Fibroblast of lung (primary cell): ENCODE measurements at places on chromosomes 7 and 10. TPM values are rescaled to one million over a fixed set of nuclear protein-coding genes. Genes with fewer than 3 reads are reported as not detected.

- H3K4me1 ChIP-seq: no peaks in the 10 kb centered on the region
- H3K27ac ChIP-seq: no peak overlapping the region
- no peaks in the 10 kb centered on the region for H3K36me3 ChIP-seq
- H3K4me3 ChIP-seq: no peak overlapping the region
- no peaks in the 10 kb centered on the region for H3K27me3 ChIP-seq
Measured at GRCh38 chr7:89798599-89798996, 355.7 kb upstream of the STEAP1 start.

GRCh38 chr10:110233846-110234245 lies 26.4 kb downstream of the MXI1 start:
- H3K36me3 ChIP-seq: no peaks in the 10 kb centered on the region
- no peak overlapping the region for H3K4me3 ChIP-seq
- no peaks in the 10 kb centered on the region for H3K4me1 ChIP-seq
- H3K27ac ChIP-seq: no peak overlapping the region
- DNase-seq: no peak

- no peak overlapping the region for H3K27ac ChIP-seq
- no peaks in the 10 kb centered on the region for H3K4me1 ChIP-seq
- H3K36me3 ChIP-seq: no peaks in the 10 kb centered on the region
Measured at GRCh38 chr10:89837165-89838043, 136.0 kb downstream of the KIF20B start.

DNA sequence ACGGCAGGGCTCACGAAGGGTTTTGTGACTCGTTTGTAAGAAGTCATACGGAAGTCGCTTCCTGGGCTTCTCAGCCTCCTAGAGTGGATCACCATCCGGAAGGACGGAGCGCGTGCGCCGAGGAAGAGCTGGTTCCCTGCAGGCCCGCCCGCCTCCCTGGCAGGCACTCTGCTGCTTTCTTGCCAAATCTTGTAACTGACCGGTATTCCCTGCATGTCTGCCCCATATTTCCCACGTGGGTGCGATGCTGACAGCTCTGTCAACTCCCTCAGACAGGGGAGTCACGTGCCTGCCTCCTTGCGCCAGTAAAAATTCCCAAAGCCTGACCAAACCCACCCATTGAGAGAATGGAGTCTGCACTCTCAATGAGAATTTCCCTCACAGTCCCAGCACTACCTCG lies 12.7 kb downstream of the SHH start:
- peaks cover 28% of the 10 kb centered on the region for H3K27me3 ChIP-seq
- no peak overlapping the region for H3K4me3 ChIP-seq
- H3K27ac ChIP-seq: no peak overlapping the region
- no peaks in the 10 kb centered on the region for H3K4me1 ChIP-seq

GRCh38 chr10:80046629-80047441 lies 31.6 kb upstream of the TMEM254 start:
- peak; percentile 30 for DNase-seq
- H3K27ac ChIP-seq: no peak overlapping the region
- no peak overlapping the region for H3K4me3 ChIP-seq
- H3K27me3 ChIP-seq: peaks cover 5% of the 10 kb centered on the region
- no peaks in the 10 kb centered on the region for H3K36me3 ChIP-seq
- no peaks in the 10 kb centered on the region for H3K4me1 ChIP-seq

- no peaks in the 10 kb centered on the region for H3K27me3 ChIP-seq
- H3K4me3 ChIP-seq: no peak overlapping the region
- no peak overlapping the region for H3K27ac ChIP-seq
- H3K4me1 ChIP-seq: no peaks in the 10 kb centered on the region
- no peaks in the 10 kb centered on the region for H3K36me3 ChIP-seq
- DNase-seq: no peak
Measured at GRCh38 chr7:105365541-105366534, 22.9 kb downstream of the SRPK2 start.

GRCh38 chr10:67790534-67791408 lies 47.2 kb downstream of the DNAJC12 start:
- H3K27ac ChIP-seq: no peak overlapping the region
- DNase-seq: peak; percentile 26
- H3K4me3 ChIP-seq: no peak overlapping the region
- H3K36me3 ChIP-seq: no peaks in the 10 kb centered on the region
- no peaks in the 10 kb centered on the region for H3K4me1 ChIP-seq

DNA sequence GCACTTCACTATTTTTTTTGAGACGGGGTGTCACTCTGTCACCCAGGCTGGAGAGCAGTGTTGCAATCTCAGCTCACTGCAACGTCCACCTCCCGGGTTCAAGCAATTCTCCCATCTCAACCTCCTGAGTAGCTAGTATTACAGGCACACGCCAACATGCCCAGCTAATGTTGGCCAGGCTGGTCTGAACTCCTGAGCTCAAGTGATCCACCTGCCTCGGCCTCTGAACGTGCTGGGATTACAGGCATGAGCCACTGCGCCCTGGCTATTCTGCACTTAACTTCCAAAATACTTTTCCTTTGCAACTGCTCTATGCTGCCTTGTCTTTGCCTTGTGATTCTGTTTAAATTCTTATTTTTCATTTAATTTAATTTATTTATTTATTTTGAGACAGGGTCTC lies 67.0 kb upstream of the ZNF479 start:
- H3K27me3 ChIP-seq: no peaks in the 10 kb centered on the region
- no peak for DNase-seq
- no peak overlapping the region for H3K4me3 ChIP-seq
- H3K36me3 ChIP-seq: no peaks in the 10 kb centered on the region

DNA sequence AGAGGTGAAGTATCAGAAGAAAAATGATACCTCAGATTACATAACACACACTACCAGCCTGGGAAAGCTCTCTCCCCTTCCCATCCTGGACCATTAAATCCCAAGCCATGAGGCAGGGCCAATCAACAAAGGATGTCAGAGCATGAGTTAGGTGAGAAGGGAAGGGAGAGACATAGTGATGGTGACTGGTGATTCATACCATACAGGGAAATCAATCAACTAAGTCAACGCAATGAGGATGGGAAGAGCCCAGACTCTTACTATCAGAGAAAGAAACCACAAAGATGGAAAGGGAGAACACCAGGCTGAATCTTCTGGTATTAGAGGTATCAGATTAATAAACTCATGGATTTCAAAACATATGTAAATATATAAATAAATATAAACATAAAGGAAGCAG lies 185.4 kb downstream of the KMT2E start:
- H3K36me3 ChIP-seq: no peaks in the 10 kb centered on the region
- H3K4me1 ChIP-seq: peaks cover 6% of the 10 kb centered on the region
- peak; percentile 40 for DNase-seq

DNA sequence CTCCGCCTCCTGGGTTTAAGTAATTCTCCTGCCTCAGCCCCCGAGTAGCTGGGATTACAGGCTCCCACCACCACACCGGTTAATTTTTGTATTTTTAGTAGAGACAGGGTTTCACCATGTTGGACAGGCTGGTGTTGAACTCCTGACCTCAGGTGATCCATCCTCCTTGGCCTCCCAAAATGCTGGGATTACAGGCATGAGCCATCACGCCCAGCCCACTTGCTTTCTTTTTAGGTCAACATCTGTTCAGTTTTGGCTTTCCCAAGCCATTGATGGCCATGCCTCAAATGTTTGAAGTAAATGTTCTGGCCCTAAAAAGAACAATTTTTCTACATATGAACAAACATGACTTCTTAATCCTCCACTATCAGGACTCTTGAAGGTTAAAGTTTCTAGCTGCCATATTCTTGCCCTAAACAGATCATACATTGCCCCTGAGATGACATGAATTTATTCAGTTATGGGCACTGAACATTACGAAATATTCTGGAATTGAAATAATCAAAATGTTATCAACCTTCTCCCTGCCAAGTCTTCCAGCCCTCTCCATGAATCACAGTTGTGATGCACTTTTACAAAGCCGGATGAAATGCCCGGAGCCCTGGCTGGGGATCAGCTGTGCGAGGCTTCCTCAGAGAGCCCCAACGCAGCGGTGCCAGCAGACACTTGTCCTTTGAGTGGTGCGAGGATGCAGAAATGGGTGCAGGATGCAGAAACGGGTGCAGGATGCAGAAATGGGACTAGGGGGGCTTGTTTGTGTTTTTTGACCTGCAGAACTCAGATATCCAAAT lies 2.9 kb downstream of the MRLN start:
- H3K4me1 ChIP-seq: no peaks in the 10 kb centered on the region
- no peaks in the 10 kb centered on the region for H3K27me3 ChIP-seq
- DNase-seq: no peak
- no peaks in the 10 kb centered on the region for H3K36me3 ChIP-seq
- no peak overlapping the region for H3K27ac ChIP-seq

DNA sequence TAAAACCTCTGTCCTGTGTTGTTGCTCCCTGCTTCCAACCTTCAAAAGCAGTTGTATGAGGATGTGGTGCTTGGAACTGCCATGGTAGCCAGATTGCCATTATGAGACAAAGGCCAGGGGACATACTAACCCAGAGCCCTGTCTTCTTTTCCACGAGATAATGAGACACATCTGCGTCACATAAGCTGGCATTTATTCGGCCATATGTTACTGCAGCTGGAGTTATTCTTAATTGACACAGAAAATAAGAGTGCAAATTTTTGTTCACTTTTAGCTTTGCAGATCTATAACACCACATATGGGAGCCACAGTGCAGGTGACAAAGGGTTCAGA lies 15.5 kb upstream of the PDLIM1 start:
- H3K27ac ChIP-seq: no peak overlapping the region
- H3K4me1 ChIP-seq: peaks cover 8% of the 10 kb centered on the region
- no peaks in the 10 kb centered on the region for H3K27me3 ChIP-seq
- H3K4me3 ChIP-seq: no peak overlapping the region

- H3K36me3 ChIP-seq: no peaks in the 10 kb centered on the region
- H3K27me3 ChIP-seq: no peaks in the 10 kb centered on the region
- peaks cover 9% of the 10 kb centered on the region for H3K4me1 ChIP-seq
Measured at GRCh38 chr7:81366546-81366945, 403.3 kb downstream of the HGF start.

DNA sequence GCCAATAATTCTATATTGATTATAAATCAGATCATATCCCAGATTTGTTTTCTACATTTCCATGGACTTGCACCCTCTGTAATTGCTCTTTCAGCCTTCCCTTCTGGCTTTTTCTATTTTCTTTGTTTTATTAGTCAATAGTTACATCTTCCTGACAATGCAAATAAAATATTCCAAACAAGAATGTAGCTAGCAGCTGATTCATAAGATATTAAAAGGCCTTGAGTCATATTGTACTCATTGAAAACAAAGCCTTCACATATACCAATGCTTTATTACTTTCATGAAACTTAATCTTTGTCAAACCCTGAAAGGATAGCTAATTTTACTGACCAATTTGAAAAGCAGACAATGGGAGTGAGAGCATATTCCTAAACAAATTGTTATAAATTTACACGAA lies 10.7 kb upstream of the SFMBT2 start:
- no peak overlapping the region for H3K4me3 ChIP-seq
- no peaks in the 10 kb centered on the region for H3K36me3 ChIP-seq
- no peak overlapping the region for H3K27ac ChIP-seq
- H3K27me3 ChIP-seq: no peaks in the 10 kb centered on the region
- no peak for DNase-seq

- peaks cover 2% of the 10 kb centered on the region for H3K36me3 ChIP-seq
- H3K4me3 ChIP-seq: peak overlapping the region; percentile 65
Measured at GRCh38 chr7:74173074-74173473, 1.1 kb upstream of the EIF4H start.

GRCh38 chr10:35635576-35635975 lies 6.5 kb downstream of the FZD8 start:
- no peaks in the 10 kb centered on the region for H3K27me3 ChIP-seq
- peaks cover 3% of the 10 kb centered on the region for H3K4me1 ChIP-seq
- H3K4me3 ChIP-seq: no peak overlapping the region
- no peaks in the 10 kb centered on the region for H3K36me3 ChIP-seq

- no peaks in the 10 kb centered on the region for H3K27me3 ChIP-seq
- no peak overlapping the region for H3K27ac ChIP-seq
- peak; percentile 44 for DNase-seq
- H3K4me3 ChIP-seq: no peak overlapping the region
- no peaks in the 10 kb centered on the region for H3K4me1 ChIP-seq
- no peaks in the 10 kb centered on the region for H3K36me3 ChIP-seq
Measured at GRCh38 chr10:124892031-124892430, 49.9 kb upstream of the ZRANB1 start.

GRCh38 chr10:23070913-23071218 lies 24.5 kb upstream of the MSRB2 start:
- no peak for DNase-seq
- no peaks in the 10 kb centered on the region for H3K4me1 ChIP-seq
- no peak overlapping the region for H3K27ac ChIP-seq
- no peaks in the 10 kb centered on the region for H3K27me3 ChIP-seq

GRCh38 chr7:98616381-98617050 lies 569 bp upstream of the NPTX2 start:
- DNase-seq: no peak
- no peaks in the 10 kb centered on the region for H3K27me3 ChIP-seq
- H3K36me3 ChIP-seq: no peaks in the 10 kb centered on the region
- H3K27ac ChIP-seq: no peak overlapping the region
- no peak overlapping the region for H3K4me3 ChIP-seq

DNA sequence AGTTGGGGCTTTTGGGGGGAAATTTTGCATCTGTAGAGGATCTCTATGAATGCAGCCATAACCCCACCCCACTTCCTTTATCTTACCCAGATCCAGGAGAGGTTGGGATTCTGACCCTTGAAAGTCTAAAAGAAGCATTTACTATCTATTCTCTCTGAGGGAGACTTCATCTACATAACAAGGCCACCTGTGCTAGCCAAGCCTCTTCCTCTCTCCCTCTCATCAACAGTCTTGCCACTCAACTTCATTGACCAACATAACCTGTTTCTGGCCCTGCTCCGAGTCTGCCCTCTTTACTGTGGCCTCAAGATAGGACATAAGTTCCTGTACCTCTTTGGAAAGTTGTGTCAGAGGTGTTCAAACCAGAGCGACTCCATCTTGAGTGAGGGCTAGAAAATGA lies 19.4 kb downstream of the TUBAL3 start:
- no peak overlapping the region for H3K27ac ChIP-seq
- H3K27me3 ChIP-seq: no peaks in the 10 kb centered on the region
- H3K4me1 ChIP-seq: no peaks in the 10 kb centered on the region
- no peak for DNase-seq

GRCh38 chr10:53597835-53598251 lies 825.3 kb upstream of the MBL2 start:
- H3K4me3 ChIP-seq: no peak overlapping the region
- H3K4me1 ChIP-seq: no peaks in the 10 kb centered on the region

DNA sequence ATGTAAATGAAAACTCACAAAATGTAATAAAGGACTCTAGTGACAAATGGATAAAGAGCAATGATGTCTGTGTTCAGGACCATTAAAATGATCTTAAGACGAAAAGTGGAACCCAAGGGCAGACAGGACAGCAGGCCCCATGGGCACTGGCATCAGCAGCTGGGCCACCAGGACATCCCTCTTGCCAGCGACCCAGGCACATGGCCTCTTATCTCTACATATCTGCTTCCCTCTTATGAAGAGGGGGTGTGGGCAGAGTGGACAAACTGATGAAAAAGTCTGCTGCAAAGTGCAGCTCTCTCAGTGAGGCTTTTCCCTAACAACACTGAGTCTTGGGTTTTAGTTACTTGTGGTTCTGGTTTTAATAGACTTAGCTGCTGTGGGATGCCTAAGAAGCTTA lies 44.8 kb upstream of the ANKRD1 start:
- no peak for DNase-seq
- H3K27ac ChIP-seq: no peak overlapping the region
- H3K4me3 ChIP-seq: no peak overlapping the region
- H3K27me3 ChIP-seq: no peaks in the 10 kb centered on the region

LIPJ gene
- total RNA-seq: under 0.01 and 0.26 TPM in 2 replicates

KCNH2 gene
- total RNA-seq: 6.1 and 6.2 TPM in 2 replicates

PNLIPRP3 gene
- total RNA-seq: not detected in 2 replicates

MMRN2 gene
- total RNA-seq: 0.77 and 2.1 TPM in 2 replicates

MORN4 gene
- 6.4 and 13.4 TPM in 2 replicates for total RNA-seq

FRMD4A gene
- 22.9 and 26.9 TPM in 2 replicates for total RNA-seq

SFMBT2 gene
- 2.5 and 2.8 TPM in 2 replicates for total RNA-seq

CFAP70 gene
- 1.0 and 1.3 TPM in 2 replicates for total RNA-seq

SORCS1 gene
- under 0.01 TPM in 1 of 2 replicates, not detected in the other for total RNA-seq

CHCHD2 gene
- total RNA-seq: 224 and 338 TPM in 2 replicates

IL2RA gene
- not detected in 2 replicates for total RNA-seq

MSANTD7 gene
- 14.4 and 14.9 TPM in 2 replicates for total RNA-seq

AGAP9 gene
- total RNA-seq: 2.1 and 2.8 TPM in 2 replicates
